ENCODE measurements at places on chromosomes 2 and 18.

DNA sequence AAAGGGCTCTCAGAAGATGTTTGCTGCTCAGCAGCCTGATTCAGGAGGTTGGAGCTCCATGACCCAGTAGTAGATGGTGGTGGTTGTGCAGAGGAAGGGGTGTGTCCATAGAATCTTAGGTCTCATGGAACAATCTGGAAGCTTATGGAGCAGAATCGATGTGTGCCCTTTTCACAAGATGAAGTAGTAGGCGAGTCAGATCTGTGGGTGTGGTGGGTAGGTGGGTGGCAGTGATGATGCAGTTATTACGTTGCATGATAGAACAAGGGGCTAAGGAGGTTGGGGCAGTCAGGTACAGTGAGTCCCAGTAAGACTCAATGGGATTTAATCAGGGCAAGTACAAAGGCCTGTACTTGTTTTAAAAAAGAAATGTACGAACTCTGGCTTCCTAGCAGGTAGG lies 9.1 kb downstream of the TET3 start:
- peak; percentile 26 for DNase-seq

DNA sequence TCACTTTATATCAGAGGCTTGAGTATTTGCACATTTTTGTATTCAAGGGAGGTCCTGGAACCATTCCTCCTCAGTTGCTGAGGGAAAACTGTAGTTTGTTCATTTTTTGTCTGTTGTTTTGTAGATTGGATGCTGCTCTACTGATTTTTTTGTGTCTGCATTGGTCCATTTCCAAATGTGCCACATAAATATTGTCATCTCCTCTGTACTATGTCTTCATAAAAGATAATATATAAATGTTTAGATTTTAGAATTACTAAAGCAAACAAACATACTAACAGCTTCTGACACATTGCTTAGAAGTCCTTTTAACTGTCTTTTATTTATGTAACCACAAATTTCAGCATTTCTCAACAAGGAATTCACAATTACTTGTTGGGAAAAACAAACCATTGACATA lies 356.8 kb downstream of the PLCL1 start:
- no peak for DNase-seq

- DNase-seq: no peak
These were observed 5.6 kb downstream of the DSC1 start for GRCh38 chr18:31156821-31157763.

DNA sequence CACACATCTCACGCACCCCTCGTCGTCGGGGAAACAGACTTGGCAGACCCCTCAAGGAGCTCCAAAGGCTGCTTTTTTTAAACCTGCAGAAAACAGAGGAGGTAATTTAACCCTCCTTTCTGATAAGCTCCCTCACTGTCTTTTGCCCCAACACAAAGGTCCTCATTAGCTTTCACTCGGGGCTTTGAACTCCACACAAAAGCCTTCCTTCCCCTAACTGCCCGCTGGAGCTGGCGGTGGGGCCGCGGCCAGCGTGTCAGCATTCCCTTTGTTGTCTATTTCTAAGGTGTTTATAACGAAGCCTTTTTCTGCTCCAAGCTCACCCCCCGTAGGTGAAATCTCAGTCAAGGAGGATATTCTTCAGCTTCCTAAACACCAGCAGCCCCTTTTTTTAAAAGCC lies 43.5 kb upstream of the ID2 start:
- no peak for DNase-seq

DNA sequence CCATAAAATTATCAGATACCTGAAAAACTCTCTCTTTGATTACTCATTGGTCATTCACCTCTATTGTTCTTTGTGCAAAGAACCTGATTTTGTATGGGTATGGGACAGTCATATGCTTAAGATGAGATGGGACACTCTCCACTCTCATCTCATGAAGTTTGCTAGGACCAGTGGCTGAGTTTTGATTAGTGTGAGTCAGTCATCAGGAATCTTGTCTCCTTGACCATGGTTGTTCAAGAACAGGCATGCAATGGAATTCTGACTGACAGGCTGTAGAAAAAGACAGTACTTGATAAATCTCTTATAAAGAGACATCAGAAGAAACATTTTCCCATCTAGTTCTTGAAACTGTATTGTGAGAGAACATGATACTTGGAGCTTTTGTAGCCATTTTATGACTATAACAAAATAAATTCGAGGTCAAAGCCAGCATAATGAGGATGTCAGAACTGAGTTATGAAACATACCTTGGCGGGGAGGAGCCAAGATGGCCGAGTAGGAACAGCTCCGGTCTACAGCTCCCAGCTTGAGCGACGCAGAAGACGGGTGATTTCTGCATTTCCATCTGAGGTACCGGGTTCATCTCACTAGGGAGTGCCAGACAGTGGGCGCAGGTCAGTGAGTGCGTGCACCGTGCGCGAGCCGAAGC lies 367.0 kb downstream of the NR4A2 start:
- DNase-seq: no peak

- no peak for DNase-seq
These were observed 94.4 kb upstream of the MSH6 start for GRCh38 chr2:47688561-47688960.

GRCh38 chr2:25369439-25369838 lies 27.7 kb upstream of the DNMT3A start:
- peak; percentile 35 for DNase-seq

DNA sequence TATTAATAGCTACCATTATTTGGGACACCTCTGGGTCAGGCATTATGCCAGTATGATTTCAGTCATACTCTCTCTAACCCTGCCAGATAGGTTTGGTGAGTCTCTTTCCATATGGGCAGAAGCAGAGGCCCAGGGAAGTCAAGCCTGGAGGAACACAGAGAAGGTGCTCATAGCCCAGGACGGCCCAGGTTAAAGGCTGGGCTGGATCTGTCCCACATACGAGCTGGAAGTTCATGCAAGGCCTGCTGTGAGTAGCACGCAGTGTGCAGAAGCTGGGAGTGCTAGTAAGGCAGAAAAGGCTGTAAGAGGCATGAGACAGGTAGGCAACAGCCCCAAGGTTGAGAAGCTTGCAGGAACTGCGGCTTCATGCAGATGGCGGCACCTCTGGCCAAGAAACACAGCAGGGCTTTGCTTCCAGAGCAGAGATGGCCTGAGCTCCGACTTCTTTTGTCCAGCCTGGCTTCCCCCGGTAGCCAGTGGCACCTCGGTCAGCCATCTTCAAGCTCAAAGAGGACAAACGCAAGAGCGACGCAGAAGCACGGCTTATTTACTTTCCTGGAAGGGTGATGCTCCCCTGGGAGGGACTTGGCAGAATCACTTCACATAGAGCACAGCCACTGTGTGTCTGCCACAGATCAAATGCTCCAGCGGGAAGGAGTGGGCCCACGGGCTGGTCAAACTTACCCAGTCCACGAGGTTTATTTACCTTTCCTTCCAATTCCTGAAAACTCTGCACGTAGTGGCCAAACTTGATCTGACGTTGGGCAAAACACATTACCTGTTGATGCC lies 58.5 kb upstream of the MAP4K4 start:
- DNase-seq: no peak

- no peak for DNase-seq
These were observed 8.9 kb upstream of the LRRFIP1 start for GRCh38 chr2:237618449-237618848.

DNA sequence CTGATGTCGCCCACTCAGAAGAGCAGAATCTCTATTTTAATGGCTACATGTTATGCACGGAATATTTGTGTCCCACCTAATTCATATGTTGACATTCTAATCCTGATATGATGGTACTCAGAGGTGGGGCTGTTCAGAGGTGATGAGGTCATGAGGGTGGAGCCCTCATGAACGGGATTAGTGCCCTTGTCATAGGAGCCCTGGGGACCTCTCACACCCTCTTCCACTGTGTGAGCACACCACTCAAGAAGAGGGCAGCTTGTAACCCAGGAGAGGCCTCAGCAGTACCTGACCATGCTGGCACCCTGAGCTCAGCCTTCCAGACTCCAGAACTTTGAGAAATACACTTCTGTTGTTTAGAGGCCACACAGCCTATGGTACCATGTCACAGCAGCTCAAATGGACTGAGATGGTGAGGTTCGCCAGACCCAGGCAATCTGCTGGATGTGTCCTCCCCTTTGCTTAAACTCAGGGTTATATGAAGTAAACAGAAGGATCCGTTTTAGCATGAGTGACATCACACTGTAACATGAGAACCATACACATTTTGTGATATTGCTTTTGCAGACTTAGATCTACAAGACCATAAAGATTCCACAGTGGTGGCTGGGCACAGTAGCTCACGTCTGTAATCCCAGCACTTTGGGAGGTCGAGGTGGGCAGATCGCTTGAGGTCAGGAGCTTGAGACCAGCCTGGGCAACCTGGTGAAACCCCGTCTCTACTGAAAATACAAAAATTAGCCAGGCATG lies 48.7 kb downstream of the ATOH8 start:
- DNase-seq: no peak

GRCh38 chr2:239035361-239035814 lies 187.5 kb downstream of the TWIST2 start:
- DNase-seq: peak; percentile 51

GRCh38 chr18:3440341-3440740 lies 9.6 kb upstream of the TGIF1 start:
- DNase-seq: no peak

DNA sequence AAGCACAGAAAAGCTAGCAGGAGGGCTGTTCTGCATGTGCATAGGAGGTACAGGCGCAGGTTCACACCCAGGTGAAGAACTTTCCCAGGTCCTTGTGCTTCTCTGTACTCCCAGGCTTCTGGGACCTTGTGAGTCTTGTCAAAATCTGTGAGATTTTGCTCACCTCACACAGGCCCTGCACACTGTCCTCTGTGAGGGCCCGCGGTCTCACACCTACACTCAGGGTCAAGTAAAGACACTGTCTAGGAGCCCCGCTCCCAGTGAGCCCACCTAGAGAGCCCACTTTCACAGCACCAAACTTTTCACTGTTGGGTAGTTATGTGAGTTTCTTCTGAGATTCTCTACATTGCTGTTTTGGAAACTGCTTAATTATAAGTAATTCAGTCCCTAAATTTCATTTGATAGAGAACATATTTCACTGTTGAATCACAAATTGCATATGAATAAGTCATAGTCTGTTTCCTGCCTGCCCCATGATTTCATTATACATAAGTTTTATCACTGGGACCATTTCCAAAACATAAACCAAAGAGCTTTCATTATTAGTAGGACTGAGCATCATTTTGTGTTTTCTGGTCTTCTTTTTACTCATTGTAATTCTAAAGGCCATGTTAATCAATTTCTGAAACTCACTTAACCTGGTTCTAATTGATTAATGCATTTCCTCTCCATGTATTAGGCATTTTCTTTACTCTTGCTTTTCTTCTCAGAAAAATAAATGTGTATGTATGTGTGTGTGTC lies 234.2 kb upstream of the SPOPL start:
- DNase-seq: peak; percentile 88

DNA sequence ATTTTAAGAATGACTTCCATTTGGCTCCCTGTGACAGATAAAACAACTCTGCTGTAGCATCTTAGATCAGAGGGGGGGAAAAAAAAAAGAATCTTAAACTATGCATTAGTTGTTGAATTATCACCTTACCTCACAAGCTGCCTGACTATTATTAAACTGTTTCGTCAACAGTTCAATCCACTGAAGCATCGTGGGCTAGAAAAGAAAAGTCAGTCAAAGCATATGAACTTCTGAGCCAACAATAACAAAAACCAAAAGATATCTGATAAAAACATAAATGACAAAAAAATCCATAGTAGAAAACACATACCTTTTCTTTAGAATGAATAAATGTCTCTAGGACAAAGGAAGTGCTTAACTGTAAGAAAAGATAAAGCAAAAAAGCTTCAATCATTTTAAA lies 73.7 kb downstream of the C2orf74 start:
- no peak for DNase-seq

DNA sequence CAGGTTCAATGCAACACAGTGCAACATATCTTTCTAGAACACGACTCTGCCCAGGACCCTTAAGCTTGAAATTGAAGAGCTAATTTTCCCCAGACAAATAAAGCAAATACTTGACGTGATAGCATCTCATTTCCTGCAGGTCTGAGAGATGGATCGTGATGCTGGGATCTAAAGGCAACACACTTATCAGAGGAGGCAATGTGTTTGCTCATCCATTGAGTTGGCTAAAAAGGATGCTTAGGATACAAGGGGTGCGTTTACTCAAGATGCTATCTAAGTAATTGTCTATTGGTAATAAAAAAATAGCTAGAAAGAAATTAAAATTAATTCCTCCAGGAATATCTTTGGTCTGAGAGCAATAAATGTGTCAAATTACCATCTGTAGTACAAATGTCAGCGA lies 129.0 kb downstream of the SOCS6 start:
- DNase-seq: no peak

GRCh38 chr2:157813467-157813866 lies 62.7 kb downstream of the ACVR1 start:
- DNase-seq: no peak

DNA sequence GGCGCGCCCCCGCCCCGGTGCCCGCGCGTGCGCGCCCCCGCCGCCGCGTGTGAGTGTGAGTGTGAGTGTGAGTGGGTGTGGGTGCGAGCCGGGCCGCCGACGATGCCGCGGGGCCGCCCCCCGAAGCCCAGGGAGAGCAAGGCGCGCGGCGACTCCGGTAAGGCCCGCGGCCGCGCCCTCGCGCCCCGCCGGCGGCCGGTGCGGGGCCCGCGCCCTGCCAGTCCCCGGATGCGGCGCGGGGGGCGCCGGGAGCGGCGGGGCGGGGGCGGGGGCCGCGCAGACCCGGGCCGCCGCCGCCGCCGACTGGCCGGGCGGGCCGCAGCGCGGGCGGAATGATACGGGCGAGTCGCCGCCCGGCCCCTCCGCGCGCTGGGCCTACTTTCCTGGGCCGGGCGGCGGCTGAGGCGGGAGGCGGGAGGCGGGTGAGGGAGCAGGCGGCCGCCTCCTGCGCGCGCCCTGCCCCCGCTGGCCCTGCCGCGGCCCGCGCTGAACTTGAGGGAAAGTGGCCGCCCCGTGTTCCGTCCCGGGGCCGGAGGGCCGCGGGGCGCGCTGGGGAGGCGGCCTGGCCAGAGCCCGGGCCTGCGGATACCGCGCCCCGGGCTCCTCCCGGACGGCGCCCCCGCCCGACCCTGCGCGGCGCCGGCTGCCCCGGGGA lies at the start of gene ZNF236:
ZNF236 (plus strand) TSS at position 52 of the 655 bp plus-strand sequence; CDS start at position 103, 51 bp downstream.
- DNase-seq: peak; percentile 80

DNA sequence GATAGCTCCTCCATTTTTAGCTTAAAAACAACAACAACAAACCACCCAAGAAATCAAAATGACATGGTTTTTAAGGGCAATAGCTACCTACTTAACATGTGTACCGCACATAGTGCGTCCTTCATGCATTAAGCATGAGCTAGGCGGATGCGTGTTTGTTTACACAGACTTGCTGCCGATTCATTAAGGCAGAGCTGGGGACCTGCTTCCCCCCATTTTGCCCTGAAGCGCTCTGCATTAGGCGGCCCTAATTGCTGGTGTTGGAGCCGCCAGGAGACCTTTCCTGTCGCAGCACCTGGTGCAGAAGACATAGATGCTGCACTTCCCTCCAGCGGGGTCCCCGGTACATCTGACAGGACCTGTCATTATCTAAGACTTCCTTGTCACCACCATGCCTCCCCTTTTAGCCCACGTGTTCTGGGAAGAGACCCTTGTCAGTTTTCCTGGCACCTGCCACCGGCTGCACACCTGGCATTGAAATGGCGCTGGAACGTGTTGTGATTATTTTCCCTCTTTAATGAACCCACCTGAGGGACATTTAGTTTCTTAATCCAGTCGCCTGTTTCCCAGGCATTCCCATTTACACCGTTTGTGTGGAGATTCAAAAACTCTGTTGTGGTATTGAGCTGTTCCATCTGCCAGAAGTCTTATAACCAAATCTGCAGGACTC lies 261.1 kb upstream of the RAB12 start:
- DNase-seq: no peak
